ENCODE measurements at places on chromosomes 7 and 10.

DNA sequence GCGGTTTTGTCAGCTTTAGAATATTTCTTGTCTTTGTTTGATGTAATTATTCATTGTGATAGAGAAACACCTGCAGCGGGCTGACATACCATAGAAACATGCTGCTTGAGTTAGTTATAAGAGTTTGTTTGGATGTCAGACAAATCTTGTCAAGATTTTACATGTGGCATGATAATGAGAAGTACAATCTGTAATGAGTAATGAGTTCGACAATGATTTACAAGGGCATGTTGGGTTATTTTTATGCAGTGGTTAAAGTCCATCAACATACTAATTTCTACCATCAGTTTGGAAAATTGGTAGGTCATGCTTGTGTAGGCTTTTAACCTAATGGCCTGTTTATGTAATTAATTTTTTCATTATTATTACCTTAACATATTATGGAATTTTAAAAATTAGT, 31.3 kb downstream of the FZD1 start:
- no peak for DNase-seq

DNA sequence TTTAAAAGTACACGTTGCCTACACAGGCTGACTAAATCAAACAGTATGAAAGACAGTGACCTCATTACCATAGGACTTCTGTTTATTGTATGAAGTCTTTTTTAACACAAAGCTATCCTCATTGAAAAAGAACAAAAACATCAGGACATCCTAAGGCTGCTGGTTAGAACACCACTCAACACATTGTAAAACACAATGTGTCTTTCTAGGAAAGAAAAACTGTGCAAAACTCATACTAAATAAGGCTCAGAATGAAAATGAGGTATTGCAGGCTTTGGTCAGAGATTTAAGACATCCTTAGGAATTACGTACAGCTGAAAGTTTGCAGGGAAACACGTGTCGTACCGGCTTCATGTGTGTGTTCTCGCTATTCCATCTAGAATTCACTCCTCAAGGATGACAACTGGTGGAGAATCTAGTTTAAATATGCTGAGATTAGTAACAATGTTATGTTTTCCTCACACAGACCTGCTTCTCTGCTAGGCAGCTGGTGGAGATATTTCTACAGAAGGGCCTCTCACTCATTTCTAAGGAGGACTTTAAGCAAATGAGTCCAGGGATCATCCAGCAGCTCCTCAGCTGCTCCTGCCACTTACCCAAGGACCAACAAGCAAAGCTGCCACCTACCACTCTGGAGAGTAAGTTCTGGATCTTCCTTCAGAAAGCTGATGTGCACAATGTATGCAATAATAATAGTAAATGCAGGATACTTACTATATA, 29.3 kb downstream of the SLC39A12 start:
- DNase-seq: no peak

- no peak for DNase-seq
Observed at GRCh38 chr7:90859521-90859920, 263.4 kb downstream of the CDK14 start.

DNA sequence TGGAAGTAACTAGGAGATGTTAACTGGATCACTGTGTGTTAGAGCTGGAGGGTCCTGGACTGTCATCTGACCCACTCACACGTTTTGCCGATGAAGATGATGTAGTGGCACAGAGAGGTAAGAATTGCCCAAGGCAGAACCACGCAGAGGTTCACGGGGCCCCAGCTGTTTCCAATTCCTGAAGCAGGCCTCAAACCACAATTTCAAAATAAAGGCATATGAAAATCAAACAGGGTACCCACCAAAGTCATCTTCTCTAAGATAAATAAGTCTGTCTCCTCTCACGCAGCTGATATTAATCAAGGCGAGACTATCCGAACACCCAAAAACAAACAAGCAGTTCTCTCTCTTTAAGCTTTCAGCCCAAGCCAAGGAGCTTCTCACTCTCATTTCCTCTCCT, 113.3 kb upstream of the JCAD start:
- no peak for DNase-seq

GRCh38 chr10:123943307-123943706, 51.7 kb upstream of the CPXM2 start:
- no peak for DNase-seq

All from cortex of kidney (tissue), 1 donor.